ENCODE measurements at places on chromosomes 1 and 21.

GRCh38 chr1:84715342-84716019 lies 25.2 kb upstream of the SSX2IP start:
- no peak for DNase-seq

GRCh38 chr1:172588296-172589291 lies 55.6 kb downstream of the SUCO start:
- no peak for DNase-seq

DNA sequence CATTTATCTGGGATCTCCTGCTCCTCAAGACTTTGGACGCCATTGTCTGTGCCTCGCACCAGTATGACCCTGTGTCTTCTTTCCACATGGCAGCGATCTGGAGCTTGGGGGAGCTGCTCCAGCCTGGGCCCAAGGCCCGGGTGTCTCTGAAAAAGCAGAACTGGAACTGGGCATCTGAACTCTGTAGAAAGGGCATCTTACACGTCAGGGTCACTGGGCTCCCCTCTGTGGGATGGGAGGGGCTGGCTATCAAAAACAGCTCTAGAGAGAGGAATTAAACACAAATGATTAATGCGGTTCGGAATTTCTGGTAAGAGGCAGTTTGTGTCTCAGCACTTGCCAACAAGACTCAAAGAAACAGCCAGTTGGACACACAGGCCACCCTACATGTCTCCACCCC lies 16.1 kb downstream of the FCRL1 start:
- no peak for DNase-seq

DNA sequence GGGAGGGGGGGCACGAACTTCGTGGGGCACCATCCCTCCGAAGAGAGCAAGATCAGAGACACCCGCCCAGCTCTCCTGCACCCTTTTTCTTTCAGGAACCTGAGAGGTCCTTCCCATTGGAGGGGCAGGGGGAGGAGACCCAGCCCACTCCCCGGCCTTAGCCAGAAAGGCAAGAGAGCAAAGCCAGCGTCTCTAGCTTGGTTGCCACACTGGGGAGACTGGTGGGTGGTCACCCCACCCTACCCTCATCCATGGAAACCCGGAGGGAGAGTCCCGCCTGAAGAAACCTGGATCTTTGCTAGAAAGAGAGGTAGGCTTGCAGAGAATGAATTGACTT lies 246 bp downstream of the ATP2B4 start:
- no peak for DNase-seq

DNA sequence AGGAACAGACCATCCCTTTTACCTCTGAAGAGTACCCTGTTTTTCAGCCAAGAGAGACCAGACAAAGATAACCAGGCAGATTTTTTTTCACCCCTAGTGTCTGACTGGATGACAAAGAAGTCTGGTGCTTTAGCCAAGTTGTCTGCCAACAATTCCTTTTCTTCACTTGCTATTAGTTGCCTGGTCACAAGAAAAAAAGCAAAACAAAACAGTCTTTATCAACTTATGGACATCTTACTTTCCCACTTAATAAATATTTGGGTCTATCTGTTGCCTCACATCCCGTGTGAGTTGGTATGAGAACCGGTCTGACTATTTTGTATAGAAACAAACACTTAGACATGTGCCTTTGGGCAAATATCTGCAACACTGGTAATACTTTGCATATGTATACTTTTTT lies 662.9 kb downstream of the PLPP3 start:
- no peak for DNase-seq

All from T-helper 2 cell (primary cell).